ENCODE measurements at places on chromosomes 5 and 9.
A peak's percentile ranks its signal among the peaks of the same experiment; 100 is the strongest.

GRCh38 chr5:146623666-146624065 lies 107.7 kb upstream of the GPR151 start:
- DNase-seq, result no peak

- no peak for DNase-seq
Observed at GRCh38 chr9:68522954-68523353, 17.7 kb downstream of the TMEM252 start.

DNA sequence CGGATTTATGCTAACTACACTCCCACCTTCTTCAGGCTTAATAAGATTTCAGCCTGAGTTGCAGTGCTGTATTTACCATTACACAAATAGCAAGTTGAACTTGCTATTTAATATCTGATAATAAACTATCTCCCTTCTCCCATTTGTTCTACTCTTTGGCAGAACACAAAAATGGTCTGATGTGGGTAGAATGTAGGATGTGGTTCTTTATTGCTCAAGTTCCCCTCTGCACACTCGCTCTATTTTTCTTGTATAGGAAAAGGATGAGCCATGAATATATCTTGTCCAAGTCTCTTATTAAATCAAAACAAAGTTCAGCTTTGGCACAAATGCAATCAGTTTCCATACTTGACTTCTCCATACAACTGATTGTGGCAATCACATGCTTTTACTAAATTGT lies 37.2 kb upstream of the KIF2A start:
- no peak for DNase-seq

GRCh38 chr5:34026089-34026761 lies 16.8 kb downstream of the C1QTNF3 start:
- DNase-seq, result no peak

DNA sequence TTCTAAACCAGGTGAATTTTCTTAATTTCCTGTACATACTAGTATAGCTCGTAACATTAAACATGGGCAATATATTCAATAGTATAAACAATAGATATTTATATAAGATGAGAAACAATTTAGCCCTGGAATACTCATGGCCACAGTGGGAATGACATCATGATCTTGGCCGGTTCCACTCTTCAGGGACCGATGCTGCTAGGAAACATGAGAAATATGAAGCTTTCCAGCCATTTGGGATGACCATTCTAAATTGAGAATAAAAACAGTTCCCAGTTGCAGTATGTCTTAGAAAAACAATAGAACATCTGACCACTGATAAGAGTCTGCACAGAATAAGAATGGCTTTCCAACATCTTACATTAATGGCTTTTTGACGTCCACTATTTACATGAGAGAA lies 33.3 kb upstream of the SLCO6A1 start:
- DNase-seq, result no peak

GRCh38 chr5:65320250-65320649 lies 161.5 kb downstream of the ADAMTS6 start:
- DNase-seq, result no peak

- no peak for DNase-seq
Observed at GRCh38 chr5:139895647-139896046, 100.0 kb downstream of the PSD2 start.

DNA sequence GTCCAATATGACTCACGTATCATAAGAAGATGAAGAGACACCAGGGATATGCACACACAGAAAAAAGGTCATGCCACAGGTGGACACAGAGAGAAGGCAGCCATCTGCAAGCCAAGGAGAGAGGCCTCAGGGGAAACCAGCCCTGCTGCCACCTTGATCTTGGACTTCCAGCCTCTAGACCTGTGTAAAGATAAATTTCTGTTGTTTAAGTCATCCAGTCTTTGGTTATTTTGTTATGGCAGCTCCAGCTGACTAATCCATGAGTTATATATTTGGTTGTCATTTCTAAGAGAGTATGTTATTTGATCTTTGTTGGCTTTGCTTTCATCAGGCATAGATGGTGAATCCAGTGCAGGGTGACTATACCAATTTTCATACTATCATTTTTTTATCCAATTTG lies 130.2 kb upstream of the DAP start:
- DNase-seq, result no peak

GRCh38 chr5:131634238-131634637 lies 791 bp downstream of the RAPGEF6 start:
- DNase-seq, result no peak

GRCh38 chr9:115250621-115251032 lies 132.7 kb upstream of the TNC start:
- DNase-seq, result no peak

GRCh38 chr5:157088342-157088990 lies 20.4 kb downstream of the HAVCR2 start:
- DNase-seq, result no peak

- DNase-seq, result no peak
Observed at GRCh38 chr5:1568201-1568979, 44.6 kb upstream of the LPCAT1 start.

DNA sequence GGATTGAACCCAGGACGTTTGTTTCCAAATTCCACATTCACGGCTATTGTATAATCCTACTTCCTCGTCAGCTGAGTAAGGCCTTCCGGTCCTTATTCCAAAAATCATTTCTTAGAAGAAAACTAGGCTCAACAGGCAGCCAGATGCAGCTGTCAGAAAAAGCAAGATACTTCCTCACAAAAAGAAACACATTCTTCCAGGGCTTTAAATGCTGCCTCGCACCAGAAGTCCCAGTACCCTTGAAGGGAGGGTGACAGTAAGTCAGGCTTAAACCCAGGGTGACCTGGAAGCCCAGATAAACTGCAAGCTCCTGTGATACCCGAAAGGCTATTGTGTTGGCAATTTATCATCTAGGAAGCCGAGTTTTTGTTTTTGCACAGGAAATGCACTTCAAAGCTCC lies 414.0 kb downstream of the NFIB start:
- no peak for DNase-seq

DNA sequence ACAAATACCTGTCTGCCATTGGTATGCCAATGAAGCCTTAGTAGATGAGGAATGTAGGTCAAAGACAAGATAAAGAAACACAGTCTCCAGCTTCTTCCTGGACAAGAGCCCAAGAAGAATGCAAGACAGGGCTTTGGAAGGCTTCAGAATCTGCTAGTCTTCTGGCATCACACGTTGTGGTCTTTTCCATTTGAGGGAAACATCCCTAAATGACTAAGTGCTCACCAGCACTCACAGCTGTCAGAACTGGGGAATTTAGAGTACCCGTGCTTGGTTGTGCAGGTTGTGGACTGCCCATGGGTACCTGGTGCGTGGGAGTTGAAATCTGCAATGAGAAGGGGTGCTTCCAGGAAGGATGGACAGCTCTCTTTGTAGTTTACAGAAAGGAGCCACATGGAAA lies 27.1 kb upstream of the NFIB start:
- no peak for DNase-seq

DNA sequence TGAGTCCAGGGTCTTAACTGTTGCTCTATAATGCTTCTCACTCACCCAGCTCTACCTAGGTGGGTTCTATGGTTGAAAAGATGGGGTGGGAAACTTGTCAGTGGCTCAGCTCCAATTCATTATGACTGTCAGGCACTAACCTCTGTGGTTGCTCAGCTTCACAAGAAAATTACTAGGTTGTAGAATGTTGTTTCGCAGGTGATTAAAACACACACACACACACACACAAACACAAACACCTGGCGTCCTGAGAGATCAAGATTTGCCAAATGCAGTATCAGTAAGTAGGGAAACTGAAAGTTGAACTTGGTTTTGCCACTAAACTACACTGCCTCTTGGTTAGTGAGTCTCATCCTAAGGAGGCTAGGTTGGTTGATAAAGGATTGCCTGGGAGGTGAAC lies 2.8 kb downstream of the MCCC2 start:
- no peak for DNase-seq

GRCh38 chr5:87311405-87312279 lies 44.0 kb downstream of the RASA1 start:
- DNase-seq, result no peak

DNA sequence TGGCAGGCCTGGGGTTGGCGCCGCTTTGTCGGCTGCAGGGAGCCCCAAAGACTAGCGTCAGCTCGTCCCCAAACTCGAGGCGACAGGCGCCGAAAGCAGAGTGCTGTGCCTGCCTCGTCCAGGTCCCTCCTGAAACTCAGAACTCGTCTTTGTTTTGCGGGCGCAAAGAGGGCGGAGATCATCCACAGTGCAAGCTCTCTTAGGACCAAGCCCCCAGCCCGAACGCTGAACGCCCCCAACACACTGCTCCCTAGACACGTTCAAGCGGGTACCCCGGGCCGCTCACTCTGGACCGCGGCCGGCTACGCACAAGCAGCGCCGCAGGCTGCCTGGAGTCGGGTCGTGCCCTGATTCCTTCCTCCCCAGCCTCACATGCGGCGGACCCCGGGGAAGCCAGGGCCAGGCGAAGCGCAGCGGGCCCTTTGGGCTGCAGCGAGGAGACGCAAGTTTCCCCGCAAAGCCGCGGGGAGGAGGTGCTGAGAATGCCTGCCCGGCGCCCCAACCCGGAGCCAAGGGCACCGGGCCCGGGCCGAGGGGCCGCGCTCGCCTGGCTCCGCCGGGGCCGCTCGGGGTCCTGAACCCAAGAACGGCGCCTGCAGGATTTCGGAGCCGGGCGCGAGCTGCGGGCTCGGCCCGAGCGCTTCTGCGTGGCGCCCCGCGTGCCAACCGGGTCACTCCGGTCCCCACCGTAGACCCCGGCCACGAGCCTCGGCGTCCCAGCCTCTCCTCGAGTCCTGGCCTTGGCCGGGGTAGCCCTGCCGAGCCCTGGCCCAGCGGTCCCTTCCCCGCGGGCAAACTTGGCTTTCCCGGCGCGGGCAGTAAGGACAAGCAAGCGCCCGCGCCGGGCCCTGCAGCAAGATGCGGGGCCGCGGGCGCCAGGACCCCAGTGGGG lies 738 bp downstream of the FSTL4 start:
- peak; percentile 84 for DNase-seq

DNA sequence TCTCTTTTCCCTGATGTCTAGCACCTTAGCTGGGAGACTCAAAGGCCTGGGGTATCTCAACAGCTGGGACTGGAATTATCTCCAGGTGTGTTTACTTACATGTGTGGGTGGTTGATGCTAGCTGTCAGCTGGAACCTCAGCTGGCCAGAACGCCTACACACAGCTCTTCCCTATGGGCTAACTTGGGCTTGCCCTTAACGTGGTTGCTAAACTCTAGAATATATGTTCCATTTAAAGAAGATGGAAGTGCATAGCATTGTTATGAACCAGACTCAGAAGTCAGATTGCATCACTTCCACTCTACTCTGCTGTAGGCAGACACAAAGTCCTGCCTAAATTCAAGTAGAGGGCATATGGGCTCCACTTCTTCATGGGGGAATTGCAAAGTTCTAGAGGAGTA lies 29.3 kb downstream of the SGCD start:
- no peak for DNase-seq

GRCh38 chr5:73302797-73303147 lies 129.8 kb downstream of the TMEM174 start:
- no peak for DNase-seq

DNA sequence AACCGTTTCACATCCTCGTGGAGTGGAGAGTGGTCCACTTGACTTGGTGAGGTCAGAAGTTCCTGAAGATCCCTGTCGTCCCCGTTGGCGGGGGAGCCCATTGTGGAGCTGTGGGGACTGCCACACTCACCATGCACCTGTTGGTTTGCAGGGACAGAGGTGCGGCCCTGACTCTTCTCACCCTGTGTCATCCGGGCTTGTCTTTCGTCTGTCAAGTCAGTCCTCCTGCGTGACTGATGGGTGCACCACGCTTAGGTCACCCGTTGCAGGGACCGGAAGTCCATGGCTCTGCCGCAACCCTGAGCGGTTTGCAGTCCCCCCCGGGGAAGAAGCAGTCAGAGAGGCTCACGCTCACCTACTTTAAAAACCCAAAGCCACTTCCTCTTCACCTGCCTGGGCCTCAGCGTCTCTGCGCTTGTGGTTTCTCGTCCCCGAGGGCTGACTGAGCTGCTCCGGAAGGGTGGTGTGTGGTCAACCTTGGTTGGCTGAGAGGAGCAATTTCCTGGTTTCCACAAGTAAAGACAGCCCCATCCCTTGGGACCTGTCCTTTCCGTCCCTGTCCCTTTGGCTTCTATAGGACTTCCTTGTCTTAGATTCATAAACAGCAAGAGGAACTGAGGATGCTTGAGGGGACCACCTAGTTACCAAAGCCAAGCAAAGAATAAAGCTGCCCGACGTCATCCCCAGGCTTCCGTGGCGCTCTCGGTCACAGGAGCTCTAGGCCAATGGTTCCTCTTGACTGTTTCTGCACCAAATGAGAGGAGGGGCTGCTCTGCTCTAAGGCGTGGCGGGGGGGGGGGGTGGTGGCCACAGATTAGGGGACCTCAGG lies 53.2 kb downstream of the USP20 start:
- no peak for DNase-seq

DNA sequence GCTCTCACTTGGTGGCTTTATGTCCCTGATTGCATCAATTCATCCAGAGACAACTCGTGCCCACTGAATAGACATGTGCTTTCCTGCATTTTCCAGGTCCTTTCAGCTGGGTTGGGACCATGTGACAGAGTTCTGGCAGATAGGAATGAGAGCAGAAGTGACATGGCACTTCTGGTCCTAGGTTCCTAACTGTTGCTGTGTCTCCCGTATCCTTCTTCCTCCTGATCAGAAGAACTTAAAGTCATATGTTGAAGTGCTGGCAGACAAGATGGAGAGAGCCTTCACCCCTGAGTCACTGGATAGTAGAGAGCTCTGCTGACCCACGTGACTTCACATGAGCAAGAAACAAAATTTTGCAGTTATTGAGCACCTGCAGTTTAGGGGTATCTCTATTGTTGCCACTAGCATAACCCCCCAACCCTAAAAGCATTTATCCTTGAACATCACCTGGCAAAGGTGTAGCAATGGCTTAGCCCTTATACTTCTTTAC lies 80.0 kb downstream of the NREP start:
- DNase-seq, result no peak

DNA sequence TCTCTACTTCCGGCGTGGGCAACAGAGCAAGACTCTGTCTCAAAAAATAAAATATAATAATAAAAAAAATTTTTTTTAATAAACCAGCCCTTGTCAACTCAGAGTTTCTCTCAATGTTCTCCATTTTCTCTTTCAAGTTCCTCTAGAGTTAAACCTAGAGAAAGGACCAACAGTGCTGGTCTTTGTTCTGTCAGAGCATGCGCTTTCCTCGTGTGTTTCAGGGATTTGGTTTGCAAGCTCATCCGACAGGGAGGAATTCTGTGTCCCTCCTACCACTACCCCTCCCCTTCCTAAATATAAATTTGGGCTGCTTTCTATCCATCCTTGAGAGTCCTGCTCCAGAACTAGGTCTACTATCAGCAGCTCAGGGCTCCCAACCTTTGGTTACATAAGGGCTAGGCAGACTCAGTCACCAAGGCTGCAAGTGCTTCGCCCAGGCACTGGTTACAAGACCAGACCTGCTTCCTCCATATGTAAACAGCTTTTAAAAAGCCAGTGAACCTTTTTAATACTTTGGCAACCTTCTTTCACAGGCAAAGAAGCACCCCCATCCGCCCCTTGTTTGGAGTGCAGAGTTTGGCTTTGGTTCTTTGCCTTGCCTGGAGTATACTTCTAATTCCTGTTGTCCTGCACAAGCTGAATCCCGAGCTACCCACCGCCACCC lies 13.5 kb downstream of the SETX start:
- no peak for DNase-seq

GRCh38 chr5:123819833-123820232 lies 307.9 kb downstream of the CSNK1G3 start:
- DNase-seq, result no peak

- DNase-seq, result no peak
Observed at GRCh38 chr5:84606784-84607183, 222.1 kb upstream of the EDIL3 start.

- DNase-seq, result no peak
Observed at GRCh38 chr5:179606071-179606909, 17.2 kb downstream of the HNRNPH1 start.

All from posterior cingulate gyrus (tissue), 11 donors.